ENCODE measurements at places on chromosomes 13 and 19.

- DNase-seq: no peak
These were observed 1092.8 kb downstream of the PCDH9 start for GRCh38 chr13:66137384-66137783.

DNA sequence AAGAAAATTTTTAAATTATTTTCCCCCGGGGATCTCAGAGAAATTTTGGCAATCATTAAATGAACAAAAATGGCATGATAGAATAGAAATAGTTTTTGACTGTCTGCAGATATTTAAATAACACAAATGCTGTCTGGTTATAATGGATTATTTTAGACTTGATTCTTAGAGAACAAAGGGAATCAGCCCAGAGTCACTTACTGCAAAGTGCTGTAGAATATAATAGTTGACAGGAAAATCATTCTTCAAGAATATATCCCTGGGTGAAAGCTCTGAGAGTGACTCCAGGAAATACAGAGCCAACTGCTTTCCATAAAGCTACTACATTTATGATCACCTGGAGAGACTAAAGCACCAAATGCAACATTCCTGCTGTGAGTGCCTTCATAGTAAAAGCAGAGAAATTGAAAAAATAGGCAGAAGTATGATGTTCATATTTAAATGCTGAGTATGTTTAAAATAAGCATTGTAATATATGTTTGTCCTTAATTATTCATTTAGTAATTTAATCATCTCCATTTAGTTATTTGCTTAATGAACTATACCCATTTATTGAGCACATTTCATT is 1765.8 kb downstream of the SLITRK1 start:
- no peak for DNase-seq

GRCh38 chr13:110653271-110653670 is 37.9 kb downstream of the NAXD start:
- no peak for DNase-seq

- no peak for DNase-seq
These were observed 1352.5 kb downstream of the UQCRFS1 start for GRCh38 chr19:27860309-27860934.

- no peak for DNase-seq
These were observed 661 bp downstream of the KCNJ14 start for GRCh38 chr19:48455908-48456562.

DNA sequence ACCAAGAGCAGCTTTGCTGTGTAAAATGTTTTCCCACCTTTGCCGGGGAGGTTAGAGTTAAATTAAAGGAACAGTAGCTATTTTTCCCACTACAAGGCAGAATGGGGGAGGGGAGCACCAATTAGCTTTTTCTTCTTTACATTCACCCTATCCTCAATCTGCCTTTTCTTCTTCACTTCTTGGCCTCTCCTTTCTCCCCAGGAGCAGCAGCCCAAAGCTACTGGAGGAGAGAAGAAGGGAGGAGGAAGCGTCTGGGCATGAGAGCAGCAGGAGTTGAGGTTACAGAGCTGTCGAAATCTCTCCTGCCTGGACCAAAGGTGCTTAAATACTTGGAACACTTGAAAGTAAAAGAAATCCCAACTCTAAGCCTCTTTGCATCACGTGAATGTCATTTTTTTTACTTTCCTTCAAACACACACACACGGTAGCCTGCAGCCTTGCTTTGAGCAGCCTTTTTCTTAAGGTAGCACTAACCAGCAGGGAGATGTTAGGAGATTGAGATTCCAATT is 39.0 kb upstream of the WASF3 start:
- DNase-seq: no peak

DNA sequence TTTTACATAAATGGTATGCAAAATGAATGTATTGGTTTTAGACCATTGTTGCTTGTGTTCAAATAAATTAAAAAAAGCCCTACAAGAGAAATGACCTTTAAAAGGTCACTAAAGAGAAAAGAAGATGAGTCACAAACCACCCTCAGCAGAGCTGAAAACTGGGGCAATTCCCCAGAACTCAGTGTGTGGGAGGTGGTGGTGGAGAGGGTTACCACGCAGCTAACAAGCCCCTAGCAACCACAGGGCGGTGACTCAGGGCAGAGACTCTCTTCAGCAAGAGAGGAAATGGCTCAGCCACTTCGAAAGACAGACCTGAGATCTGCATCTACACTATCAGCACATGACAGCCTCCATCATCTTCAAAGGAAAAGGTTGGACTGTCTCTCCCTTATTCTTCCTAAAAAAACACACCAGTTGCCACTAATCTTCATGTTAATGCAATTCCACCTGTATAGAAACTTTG is 29.4 kb upstream of the NDFIP2 start:
- DNase-seq: peak; percentile 92

DNA sequence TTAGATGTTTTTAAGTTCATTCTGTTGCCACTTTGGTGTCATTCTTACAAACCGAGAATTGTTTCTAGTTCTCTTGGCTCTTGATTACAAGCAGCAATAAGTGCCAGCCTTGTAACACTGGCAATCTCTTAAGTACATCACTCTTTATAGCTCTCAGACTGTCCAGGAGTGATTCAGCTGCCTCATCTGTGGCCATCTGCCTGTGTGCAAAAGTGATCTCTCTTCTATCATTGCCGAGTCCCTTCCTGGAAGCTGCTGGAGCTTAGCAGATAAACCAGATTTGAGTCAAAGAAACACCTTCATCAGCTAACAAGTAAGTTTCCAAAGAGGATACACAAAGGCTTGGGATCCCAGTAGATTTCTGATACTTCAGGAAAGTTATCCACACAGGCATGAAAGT is 23.2 kb downstream of the STOML3 start:
- no peak for DNase-seq

- DNase-seq: no peak
These were observed 68.1 kb downstream of the SIPA1L3 start for GRCh38 chr19:37975071-37975470.

DNA sequence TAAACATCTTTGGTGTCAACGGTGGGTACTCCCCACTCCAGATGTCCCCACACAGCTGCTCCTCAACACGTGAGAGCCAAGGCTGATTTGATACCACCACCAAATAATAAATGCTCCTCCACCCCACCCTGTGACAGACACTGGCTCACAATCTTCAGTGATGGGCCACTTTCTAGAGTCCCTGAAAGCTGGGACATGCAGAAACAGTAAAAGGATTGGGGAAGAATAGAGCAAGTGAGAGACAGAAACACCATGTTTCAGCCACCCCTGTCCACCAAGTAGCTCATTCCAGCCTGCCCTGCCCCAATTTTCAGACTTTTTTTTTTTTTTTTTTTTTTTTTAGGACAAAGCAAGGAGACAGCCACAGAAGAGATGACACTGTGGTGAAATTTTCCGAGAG is 1.6 kb downstream of the SLC46A3 start:
- DNase-seq: no peak

GRCh38 chr13:53398051-53398450 is 369.4 kb downstream of the OLFM4 start:
- no peak for DNase-seq

- DNase-seq: no peak
These were observed 11.8 kb upstream of the HSH2D start for GRCh38 chr19:16131648-16132047.

DNA sequence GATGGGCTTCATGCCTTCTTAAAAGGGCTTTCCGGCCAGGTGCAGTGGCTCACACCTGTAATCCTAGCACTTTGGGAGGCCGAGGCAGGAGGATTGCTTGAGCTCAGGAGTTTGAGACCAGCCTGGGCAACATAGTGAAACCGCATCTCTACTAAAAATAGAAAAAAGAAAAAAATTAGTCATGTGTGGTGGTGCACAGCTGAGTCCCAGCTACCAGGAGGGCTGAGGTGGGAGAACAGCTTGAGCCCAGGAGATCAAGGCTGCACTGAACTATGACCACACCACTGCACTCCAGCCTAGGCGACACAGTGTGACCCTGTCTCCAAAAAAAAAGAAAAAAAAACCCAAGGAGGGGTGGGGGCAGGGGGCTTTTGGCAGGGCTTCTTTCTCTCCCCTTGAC is 7.2 kb downstream of the CARS2 start:
- DNase-seq: no peak

DNA sequence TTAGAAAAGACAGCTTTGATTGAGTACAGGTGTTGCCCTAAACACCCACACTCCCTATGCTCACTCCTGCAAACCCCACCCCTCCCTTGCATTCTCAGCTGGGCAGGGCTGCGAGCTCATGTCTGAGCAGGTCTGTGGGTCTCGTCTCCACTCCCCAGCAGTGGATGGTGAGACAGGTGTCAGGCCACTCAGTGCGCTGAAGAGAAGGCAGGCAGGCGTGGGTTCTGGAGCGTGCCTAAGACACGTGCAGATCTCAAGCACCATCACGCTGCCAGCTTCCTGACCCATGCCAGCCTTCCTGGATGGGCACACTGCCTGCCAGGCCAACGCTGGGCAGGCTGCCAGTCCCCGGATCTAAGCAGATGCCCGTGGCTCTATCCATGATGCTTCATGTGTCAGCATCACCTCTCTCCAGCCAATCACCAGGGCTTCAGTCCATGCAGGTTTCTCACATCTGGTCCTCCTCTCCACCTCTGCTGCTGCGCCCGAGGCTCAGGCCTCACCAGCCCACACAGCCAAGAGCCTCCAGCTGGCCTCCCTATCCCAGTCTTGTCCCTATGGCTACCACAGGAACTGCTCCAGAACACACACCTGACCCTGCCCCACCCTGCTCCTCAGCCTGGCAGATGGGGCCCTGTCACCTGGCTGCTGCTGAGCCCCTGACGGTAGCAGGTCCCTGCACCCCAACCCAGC is 42.6 kb downstream of the EPS15L1 start:
- DNase-seq: no peak

- DNase-seq: no peak
These were observed 270.3 kb upstream of the TMTC4 start for GRCh38 chr13:100944791-100945345.

- no peak for DNase-seq
These were observed 287.9 kb downstream of the DCLK1 start for GRCh38 chr13:35843272-35843671.

DNA sequence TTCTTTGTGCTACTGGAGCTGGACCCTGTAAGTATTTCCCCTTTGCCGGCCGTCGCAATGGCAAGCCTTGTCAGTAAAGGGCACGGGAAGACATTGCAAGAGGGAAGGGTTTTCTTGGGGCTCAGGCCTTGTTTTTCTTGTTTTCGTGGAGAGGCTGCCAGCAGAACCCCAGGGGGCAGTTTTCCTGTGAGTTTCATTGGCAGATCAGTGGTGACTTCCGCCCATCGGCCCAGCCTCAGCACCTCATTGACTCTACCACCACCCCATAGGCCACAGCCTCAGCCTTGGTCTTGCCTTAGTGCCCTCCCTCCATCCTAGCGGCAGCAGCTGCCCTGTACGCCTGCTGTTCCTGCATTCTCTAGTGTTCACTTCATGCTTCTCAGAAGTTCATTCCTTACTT is 61.5 kb downstream of the GJA3 start:
- no peak for DNase-seq

DNA sequence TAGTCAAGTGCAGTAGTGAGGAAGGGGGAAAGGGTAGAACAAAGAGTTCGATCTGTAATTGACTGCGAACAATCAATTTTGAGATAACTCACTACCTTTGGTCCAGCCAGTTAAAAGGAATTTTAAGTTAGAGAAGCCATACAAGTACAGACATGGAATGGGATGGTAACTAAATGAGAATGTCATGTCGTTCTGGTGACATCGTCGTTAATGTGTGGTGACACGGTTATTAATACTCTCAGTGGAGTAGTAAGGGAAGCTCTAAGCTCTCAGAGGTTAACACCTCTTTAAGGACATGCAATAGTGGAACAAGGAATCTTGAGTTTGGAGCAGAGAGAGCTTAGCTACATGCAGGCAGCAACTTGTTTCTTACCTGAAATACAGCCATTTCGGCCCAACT is 154.9 kb upstream of the KLF12 start:
- no peak for DNase-seq

GRCh38 chr13:46172531-46172991 is 9.4 kb downstream of the LCP1 start:
- DNase-seq: no peak

- DNase-seq: no peak
These were observed 4.8 kb upstream of the FBXO27 start for GRCh38 chr19:39037194-39037593.

DNA sequence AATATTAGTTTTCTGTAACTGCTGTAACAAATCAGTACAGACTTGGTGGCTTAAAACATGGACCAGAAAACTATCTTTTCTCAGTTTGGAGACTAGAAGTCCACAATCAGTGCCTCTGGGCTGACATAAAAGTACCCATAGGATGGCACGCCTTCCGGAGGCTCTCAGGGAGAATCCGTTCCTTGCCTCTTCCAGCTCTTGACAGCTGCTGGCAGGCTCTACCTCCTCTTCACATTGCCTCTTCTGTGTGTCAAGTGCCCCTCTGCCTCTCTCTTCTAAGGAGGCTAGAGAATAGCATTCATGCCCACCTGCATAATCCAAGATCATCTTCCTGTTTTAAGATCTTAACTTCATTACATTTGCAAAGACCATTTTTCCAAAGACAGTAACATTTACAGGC is 1194.2 kb downstream of the EFNB2 start:
- DNase-seq: no peak

- no peak for DNase-seq
These were observed 28.9 kb upstream of the KPNA3 start for GRCh38 chr13:49821216-49822009.

GRCh38 chr13:83935566-83935965 is 53.3 kb upstream of the SLITRK1 start:
- no peak for DNase-seq

- DNase-seq: no peak
These were observed 1.6 kb downstream of the MYH14 start for GRCh38 chr19:50204811-50205675.

- no peak for DNase-seq
These were observed 2.9 kb downstream of the LIPE start for GRCh38 chr19:42424345-42424707.

DNA sequence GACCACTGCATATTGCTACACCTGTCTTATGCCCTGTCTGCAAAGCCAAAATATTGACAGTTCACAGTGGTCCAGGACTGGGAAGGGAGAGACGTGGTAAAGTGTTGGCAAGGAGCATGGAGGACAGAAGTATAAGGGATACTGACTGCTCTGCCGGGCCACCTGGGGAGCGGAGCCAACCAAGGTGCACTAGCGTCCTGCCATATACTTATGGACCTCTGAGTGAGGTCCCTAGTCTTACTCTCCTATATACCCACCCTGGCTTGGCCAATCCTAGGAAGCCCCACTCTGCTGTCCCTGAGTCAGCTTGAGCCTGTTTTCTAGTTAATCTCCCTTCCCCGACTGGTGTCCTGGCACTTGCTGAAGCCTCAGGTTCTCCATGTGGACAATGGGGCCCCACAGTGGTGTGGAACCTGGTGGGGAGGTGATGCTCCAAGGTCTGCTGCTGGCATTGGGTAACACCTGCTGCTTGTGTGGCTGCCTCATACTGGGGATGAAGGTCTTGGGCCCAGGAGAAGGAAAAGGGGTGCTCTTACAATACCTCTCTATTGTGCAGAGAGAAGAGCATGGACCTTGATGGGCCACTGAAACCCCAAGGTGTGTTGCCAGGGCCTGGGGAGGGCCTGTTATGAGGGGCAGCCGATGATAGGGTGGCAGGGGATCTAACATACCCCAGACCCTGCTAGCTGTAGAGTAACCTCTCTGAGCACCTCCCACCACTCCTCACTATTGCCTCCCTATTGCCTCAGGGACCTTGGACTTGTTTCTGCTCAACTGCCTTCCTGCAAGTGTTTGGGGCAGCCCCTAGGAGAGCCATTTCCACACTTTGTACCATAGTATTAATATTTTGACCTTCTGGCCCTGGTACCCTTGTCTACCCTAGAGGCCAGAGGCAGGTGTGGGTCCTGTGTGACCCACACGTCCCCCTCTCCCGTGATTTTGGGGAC is 6.7 kb upstream of the TRIM28 start:
- DNase-seq: no peak

Measured in IMR-90 (cell line).